ENCODE measurements at places on chromosomes 2 and 18. TPM values are rescaled to one million over a fixed set of nuclear protein-coding genes. Genes with fewer than 3 reads are reported as not detected.

COL6A3 gene
- total RNA-seq: 0.07 TPM

- no peaks in the 10 kb centered on the region for H3K4me1 ChIP-seq
- H3K27ac ChIP-seq: no peak overlapping the region
- DNase-seq: no peak
- no peak overlapping the region for H3K4me3 ChIP-seq
- H3K27me3 ChIP-seq: no peaks in the 10 kb centered on the region
Measured at GRCh38 chr2:58939388-58939787, 698.3 kb upstream of the FANCL start.

DNA sequence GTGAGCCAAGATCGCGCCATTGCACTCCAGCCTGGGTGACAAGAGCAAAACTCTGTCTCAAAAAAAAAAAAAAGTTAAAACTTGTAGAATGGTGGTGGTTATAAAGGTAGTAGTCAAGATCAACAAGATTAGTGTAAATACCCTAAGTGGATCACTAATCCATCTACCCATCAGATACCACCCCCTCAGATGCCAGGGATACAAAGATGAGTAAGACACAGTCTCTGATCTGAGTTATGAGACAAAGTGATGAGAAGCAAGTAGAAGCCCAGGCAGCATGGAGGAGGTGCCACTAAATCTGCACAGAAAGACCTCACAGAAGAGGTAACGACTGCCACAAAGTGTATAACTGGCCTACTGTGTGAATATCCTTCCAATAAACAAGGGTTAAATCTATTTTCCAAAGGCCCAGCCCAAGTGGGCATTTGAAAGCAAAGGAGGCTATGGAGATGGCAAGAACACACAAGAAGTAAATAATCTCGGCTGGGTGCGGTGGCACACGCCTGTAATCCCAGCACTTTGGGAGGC is 20.2 kb downstream of the NFE2L2 start:
- no peak for DNase-seq
- peak overlapping the region; percentile 56 for H3K4me3 ChIP-seq
- H3K27ac ChIP-seq: peak overlapping the region; percentile 94
- H3K36me3 ChIP-seq: peaks cover 87% of the 10 kb centered on the region
- H3K27me3 ChIP-seq: no peaks in the 10 kb centered on the region

DNA sequence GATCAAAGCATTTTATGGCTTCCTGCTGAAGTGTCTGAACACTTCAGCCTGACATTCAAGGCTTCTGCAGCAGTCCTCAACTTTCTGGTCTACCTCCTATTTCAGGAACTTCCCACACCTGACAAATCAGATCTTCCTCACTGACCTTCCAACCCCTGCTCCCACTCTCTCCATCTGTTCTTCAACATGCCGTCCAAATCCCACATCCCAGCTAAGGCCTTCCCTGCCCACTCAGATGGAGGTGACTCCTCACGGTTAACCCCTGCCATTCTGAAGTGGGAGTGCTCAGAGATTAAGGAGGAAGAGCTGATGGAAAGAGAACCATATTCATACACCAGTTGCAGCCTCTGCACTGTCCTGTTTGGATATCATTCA is 104.8 kb downstream of the POLR1A start:
- H3K4me1 ChIP-seq: peaks cover 7% of the 10 kb centered on the region
- H3K4me3 ChIP-seq: no peak overlapping the region
- H3K27me3 ChIP-seq: peaks cover 16% of the 10 kb centered on the region
- no peak overlapping the region for H3K27ac ChIP-seq
- DNase-seq: no peak

Measured in Calu3 (cell line).